IMR-90 (cell line): ENCODE measurements at places on chromosomes 12 and 14. TPM values are rescaled to one million over a fixed set of nuclear protein-coding genes. Genes with fewer than 3 reads are reported as not detected.

- no peak for DNase-seq
Observed at GRCh38 chr14:74505831-74506230, 12.3 kb downstream of the ISCA2 start.

- DNase-seq, result peak; percentile 46
Observed at GRCh38 chr12:12561371-12562015, 1.2 kb downstream of the DUSP16 start.

DNA sequence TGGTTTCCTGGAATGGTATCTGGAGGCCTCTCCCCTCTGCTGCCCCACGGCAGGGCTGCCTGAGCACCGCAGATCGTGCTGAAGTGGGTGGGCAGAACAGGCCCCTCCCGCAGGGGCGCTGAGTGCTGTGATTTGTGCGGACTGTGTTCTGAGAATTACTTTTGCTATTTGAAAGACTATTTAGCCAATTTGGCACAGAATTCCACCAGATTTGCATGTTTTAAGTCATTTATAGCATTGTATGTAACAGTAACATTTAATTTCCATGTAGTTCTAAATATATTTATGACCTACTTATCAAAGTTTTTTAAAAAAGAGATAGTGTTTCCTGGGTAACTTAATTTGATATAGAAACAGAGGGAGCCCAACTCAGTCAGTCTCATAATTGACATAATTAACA lies 55.3 kb downstream of the TNFAIP2 start:
- DNase-seq, result no peak

DNA sequence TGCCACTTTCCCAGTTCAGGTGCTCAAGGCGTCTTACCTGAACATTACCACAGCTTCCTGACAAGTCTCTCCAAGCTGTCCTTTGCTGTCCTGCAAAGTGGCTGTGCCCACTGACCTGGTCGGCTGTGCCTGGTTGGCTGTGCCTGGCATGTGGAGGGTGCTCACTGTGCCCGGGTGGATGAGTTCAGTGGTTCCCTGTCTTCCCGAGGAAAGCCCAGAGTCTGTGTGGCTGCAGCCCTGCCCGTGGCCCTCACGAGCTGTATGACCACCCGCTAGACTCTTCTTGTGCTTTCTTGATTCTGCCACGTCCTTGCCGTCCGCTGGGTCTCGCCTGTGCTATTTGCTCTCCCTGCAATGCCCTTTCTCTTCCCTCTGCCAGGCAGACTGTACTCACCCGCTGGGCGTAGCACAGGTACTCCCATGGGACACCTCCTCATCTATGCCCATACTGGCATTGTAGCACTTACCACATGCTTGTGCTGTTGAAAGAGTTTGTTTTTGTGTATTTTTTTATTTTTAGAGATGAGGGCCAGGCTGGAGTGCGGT lies 95.9 kb downstream of the TSPAN9 start:
- DNase-seq, result no peak

The CLEC4D gene
- not detected in 2 replicates for polyA plus RNA-seq

DNA sequence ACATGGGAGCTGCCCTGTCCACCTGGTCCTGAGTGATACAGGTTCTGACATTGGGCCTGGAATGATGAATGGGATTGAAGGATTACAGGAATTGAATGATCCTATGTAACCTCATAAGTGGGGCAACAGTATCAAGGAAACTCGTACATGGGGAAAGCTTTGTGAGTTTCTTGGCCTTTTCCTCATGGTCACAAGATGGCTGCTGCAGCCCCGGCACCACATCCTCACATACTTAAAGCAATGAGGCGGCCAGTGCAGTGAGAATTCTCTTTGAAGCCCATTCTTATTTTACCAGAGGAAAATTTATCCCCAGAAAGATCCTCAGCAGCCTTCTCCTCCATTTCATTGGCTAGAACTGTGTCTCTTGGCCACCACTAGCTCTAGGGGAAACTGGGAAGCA lies 91.9 kb downstream of the AACS start:
- DNase-seq, result no peak

The PARPBP gene
- polyA plus RNA-seq, result 3.0 and 4.8 TPM in 2 replicates

DNA sequence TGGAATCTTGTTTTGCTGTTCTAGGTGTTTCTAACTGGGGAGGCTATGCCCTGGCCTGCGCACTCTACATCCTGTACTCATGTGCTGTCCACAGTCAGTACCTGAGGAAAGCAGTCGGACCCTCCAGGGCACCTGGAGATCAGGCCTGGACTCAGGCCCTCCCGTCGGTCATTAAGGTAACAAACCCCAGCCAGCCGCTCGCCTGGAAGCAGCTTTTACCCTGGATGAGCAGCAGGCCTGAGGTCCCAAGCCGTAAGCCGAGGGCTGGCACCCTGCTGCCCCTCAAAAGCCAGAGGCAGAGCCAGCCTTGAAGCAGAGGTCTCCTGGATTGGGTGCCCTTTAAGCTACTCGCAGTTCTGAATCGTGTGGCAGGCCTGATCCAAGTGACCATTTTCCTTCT lies 29.1 kb downstream of the GPR68 start:
- DNase-seq, result no peak

DNA sequence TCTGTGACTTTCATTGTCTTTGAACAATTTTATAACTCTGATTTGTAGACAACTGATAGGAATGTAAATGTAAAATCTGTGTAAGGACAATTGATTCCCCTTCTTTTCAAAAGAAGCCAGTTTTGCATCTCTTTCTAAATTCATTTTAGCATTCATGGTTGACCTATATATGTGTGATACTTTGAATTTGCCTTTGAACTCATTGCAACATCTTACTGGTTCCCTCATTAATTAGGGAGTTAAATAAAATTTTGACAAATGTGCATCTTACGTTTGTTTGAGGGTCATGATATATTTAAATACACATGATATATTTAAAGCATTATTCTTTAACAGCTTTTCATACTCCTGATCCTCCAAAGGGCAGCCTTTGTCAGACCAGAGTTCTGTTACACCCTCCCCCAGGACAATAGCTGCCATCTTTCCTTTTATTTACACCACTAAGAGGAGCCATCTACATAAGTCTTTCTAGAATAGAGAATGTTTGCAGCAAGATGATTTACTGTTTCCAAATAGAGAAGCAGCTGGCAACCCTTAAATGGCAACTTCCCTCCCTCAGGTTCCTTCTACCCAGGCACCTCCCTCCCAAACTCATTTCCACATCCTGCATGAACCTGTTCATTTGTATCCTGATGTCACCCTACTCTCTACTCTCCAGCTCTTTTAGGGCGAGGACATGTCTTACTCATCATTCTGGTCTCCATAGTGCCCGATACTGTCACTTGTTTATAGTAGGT lies 40.2 kb upstream of the APPL2 start:
- no peak for DNase-seq

- DNase-seq, result peak; percentile 3
Observed at GRCh38 chr14:62097072-62097471, 334.9 kb downstream of the SNAPC1 start.

GRCh38 chr12:18275981-18276380 lies 14.7 kb downstream of the PIK3C2G start:
- peak; percentile 22 for DNase-seq

DNA sequence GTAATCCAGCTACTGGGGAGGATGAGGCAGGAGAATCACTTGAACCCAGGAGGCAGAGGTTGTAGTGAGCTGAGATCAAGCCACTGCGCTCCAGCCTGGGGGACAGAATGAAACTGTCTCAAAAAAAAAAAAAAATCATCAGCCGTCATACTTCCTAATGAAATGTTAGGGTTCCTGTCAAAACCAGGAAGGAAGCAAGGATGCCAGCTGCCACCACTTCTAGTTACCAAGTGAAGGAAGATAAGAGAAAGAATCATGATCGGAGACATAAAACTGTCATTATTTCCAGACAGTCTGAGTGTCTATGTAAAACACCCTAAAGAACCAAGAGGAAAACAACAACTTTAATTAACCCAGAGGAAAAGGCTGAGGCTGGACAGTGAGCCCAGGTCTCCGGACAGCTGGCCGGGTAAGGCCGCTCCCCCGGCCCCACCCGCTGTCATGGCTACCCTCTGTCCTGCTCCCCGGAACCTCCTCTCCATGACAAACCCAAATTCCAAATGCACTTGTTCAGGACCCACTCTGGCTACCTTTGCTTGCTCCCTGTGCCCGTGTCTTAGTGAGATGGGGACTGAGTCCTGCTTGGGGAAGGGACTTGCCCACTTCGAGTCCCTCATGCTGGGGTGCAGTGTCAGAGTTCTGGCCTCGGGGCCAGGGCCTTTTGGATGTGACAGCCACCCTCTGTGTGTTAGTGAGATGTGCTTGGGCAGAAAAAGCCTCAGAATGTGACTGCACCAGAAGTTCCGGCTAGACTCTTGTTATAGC lies 29.0 kb downstream of the SLC6A12 start:
- DNase-seq, result no peak

The STAC3 gene
- 0.67 and 0.80 TPM in 2 replicates for polyA plus RNA-seq

The CLEC4C gene
- not detected in 2 replicates for polyA plus RNA-seq

- DNase-seq, result peak; percentile 98
Observed at GRCh38 chr12:27331291-27331926, 1.2 kb upstream of the BMAL2 start.

DNA sequence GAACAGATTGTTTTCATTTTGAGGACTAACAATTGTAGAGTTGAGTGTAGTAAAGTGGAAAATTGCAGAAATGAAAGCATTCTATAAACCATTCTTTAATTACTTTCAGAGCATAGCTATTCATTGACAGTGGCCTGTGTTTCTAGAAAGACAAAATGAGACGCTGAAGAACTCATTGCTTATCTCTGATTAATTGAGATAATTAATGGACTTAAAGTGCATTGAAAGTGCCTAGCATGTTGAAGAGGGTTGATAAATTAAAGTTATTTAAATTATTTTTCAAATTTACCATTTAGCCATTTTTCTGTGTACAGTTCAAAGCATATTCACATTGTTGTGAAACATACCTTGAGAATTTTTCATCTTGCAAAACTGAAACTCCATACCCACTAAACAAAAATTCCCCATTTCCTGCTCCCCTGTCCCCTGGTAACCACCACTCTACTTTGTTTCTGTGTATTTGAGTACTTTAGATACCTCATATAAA lies 57.4 kb downstream of the DAAM1 start:
- DNase-seq, result no peak

DNA sequence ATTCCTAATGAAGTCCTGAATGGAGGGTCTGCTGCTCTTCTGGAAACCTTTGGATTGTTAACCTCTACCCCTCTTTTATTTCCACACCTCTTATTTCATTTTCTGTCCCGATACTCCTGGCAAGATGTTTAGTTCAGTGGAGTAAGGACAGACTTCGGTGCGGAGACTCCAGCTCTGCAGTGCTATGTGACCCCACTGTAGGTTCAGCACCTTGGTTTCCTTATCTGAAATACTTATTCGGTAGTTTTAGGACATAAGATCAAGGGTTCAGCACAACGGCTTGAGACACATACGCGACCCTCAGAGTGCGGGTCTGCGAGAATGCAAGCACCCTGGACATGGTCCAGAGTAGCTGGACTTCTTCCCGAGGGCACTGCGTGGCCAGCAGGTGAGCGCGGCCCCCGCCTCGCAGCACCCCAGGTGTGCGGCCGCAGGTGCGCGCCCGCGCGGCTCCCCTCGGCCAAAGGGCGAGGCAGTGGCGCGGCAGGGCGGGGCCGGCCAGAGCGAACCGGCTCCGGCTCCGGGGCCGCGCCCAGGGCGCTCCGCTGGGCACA lies 465 bp upstream of the FGD4 start:
- DNase-seq, result no peak

The DIO3 gene
- polyA plus RNA-seq, result not detected in 2 replicates

- no peak for DNase-seq
Observed at GRCh38 chr14:93753647-93754046, 34.6 kb downstream of the PRIMA1 start.

DNA sequence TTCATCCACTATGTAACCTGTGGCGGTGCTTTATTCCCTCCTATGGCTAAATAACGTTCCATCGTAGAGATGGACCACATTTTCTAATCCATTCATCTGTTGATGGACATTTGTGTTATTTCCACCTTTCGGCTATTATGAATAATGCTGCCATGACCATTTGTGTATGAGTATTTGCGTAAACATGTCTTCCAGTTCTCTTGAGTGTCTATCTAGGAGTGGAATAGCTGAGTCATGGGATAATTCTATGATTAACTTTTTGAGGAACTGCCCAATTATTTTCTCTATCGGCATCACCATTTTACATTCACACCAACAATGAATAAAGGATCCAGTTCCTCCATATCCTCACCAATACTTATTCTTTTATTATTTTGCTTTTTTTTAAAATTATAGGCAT lies 261.9 kb upstream of the SFSWAP start:
- no peak for DNase-seq

- DNase-seq, result peak; percentile 72
Observed at GRCh38 chr12:46377678-46378077, 5.1 kb upstream of the SLC38A2 start.

DNA sequence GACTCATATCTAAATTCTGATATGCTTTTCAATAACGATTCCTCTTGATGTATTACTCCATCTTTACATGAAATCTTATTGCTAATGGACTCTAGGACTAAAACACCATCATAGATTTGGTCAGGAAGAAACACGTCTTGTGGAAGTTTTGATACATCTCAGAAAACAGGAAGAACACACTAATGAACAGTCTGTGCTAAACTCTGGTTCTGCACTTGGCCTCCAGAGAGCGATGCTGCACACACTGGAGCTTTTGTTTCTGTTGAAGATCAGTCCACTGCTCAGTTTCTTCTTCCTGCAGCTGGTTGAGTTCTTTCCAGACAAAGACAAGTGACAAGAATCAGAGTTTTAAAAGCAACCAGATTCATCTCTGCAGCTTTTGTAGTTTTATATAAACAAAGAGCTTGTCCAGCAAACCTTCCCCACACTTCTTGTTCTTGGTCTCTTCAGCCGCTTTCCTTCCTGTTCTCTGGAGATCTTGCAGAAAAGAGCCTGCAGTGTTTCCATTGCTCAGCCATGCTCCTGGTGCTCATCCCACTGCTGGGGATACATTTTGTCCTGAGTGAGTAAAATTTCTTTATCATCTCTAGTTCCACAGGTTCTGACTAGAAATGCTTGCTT lies 229.1 kb upstream of the OR4E1 start:
- DNase-seq, result no peak

The MORN3 gene
- 0.22 and 0.37 TPM in 2 replicates for polyA plus RNA-seq

The SNW1 gene
- polyA plus RNA-seq, result 28.2 and 29.2 TPM in 2 replicates

DNA sequence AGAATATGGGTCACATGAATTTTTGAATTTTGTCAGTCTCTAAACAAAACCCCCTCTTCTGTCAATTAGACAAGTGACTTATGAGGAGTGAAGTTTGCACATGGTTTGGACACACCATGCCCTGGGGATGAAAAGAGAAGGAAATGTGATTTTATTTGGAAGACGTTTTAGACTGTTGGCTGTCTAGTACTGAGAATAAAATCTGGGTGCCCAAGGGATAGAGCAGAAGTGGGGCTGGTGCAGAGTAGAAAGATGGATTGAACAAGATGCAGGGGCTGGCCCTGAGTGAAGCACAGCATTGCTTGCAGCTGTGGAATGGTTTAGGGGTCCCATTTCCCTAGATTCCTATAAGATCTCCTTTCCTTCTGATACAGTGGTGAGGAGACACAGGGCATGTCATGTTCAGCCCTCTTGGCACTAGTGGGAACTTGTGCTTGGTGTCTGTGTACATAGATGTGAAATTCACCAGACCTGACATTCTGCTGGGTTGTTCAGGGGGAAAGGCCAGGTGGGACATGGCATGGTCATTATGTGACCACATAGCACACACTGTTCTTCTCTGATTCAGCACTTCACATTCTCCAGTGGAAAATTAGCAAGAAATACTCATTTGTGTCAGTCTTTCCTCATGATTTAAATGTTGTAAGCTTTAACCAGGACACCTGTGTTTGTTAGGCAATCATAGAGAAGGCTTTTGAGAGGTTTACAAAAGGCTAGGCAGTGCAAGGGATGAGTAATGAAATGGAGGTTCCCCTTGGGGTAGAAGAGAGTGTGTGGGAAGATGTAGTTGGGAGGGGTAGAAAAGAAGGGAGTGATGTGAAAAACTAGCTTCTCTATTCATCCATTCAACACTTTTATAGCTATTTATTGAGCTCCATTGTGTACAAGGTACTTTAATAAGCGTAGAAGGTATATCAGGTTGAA lies 202.3 kb upstream of the IGF1 start:
- DNase-seq, result no peak

The TPH2 gene
- not detected in 2 replicates for polyA plus RNA-seq

The AKAP6 gene
- 0.22 TPM in 2 replicates for polyA plus RNA-seq
